ENCODE measurements at places on chromosomes 13 and 19.

GRCh38 chr13:29861694-29862110, 11.3 kb upstream of the UBL3 start:
- DNase-seq, result no peak

GRCh38 chr19:41377977-41378709, 1.8 kb downstream of the TMEM91 start:
- DNase-seq, result no peak

GRCh38 chr19:12792853-12793289, 1.6 kb downstream of the JUNB start:
- DNase-seq, result no peak

- no peak for DNase-seq
Observed at GRCh38 chr19:28927456-28927855, 285.5 kb downstream of the UQCRFS1 start.

- DNase-seq, result no peak
Observed at GRCh38 chr13:105441051-105441750, 1094.3 kb downstream of the EFNB2 start.

DNA sequence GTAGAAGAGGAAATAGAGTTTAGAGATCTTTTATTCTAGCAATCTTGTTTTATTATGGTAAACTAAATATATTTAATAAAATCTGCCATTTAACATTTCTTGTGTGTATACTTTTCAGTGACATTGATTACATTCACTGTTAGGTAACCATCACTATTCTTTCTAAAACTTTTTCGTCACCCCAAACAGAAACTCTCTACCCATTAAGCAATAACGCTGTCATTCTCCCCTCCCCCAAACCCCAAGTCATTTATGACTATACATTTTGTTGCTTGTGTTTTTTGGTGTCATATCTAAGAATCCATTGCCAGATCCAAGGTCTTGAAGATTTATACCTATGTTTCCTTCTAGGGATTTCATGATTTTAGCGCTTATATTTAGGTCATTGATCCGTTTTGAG, 10.6 kb downstream of the URI1 start:
- DNase-seq, result no peak

GRCh38 chr13:28579322-28579721, 79.6 kb upstream of the POMP start:
- no peak for DNase-seq

- DNase-seq, result peak; percentile 63
Observed at GRCh38 chr19:3986260-3987041, 1.2 kb upstream of the EEF2 start.

DNA sequence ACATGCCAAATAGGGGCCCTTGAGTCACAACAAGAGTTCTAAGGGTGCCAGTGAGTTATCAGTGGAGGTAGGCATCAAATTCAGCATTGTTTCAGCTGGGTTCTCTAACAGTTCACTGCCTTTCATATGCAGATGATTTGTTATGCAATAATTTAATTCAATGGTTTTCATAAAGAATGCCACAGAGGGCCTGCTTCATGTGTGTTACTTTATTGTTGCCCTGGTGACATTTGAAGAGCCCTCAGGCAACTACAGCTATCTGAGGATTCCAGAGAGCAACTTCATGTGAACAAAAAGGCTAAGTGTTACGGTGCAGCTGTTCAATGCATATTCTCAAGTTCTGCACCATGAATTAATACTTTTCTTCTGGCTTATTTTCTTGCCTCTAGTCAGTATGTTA, 43.1 kb upstream of the STARD13 start:
- DNase-seq, result no peak

GRCh38 chr13:97116754-97117153, 105.4 kb upstream of the MBNL2 start:
- DNase-seq, result no peak

DNA sequence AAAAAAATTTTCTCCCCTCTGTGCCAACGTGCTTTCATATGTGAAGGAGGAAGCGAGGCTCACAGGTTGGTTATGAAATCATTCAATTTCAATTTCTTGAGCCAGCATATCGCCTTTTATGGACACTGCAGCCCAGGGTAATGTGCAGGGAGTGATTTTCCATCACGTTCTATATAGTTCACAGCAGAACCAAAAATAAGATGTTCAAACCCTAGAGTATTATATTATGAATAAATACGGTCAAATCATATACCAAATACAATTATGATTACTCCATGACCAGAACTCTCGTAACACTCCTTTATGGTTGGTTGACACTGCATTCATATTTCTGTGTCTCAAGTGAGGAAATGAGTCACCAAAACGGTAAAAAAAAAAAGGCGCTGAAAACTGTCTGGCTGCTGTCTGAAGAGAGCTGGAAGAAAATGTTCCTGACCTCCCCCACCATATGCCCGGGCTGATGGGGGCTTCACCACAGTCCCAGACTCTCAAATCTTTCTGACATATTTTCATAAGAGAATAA, 75.8 kb upstream of the UBAC2 start:
- DNase-seq, result no peak

DNA sequence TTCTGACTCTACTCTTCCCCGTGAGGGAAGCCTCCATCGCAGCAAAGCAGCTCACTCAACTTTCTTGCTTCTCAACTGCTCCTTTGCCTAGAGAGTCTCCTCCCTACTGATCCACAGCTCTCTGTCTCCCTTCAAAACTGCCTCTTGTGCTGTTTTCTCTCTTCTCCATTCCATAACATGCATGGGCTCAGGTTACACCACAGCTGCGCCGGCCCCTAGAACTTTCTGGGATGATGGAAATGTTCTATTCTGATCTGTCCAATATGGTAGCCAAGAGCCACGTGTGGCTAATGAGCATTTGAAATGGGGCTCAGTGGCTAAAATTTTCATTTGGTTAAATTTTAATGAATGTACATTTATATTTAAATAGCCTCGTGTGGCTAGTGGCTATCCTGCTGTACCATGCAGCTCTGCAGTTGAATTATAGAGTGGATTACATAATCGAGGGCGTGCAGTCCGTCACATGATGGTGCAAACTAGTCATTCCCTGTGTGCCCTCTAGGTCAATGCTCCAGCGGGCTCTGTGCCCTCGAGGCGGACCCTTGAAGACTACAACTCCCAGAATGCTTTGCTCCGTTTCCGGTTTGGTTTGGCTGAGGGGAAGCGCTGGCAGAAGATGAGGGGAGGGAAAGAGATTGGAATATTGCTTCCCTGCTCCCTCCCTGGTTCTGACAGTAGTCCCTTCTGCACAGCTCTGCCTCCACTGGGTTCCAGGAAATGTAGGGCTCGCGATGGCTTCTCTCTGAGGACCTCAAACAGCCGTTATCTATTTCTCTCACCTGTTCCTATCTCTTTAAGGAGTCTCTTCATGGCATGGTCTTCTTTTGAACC, 109.8 kb downstream of the CACNA1A start:
- no peak for DNase-seq

DNA sequence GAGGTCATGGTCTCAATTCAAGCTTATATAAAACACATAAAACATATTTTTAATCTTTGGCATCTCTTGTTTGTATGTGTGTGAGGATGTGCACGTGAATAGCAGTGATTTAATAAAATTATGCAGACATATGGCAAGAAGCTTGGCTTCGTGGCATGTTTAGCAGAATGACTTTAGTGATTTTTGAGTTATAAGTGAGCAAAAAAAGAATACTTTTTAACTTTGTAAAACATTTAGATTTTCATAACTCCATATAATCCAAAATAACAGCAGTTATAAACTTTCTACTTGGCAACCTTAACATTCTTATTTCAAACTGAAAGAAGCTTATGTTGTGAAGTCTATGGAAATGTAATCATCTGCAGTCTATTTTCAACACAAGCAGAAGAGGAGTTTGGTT, 120.6 kb downstream of the SLITRK1 start:
- DNase-seq, result no peak

GRCh38 chr13:44116562-44117332, 237.0 kb downstream of the LACC1 start:
- no peak for DNase-seq

GRCh38 chr13:23506071-23506806, 64.0 kb upstream of the TNFRSF19 start:
- DNase-seq, result no peak

DNA sequence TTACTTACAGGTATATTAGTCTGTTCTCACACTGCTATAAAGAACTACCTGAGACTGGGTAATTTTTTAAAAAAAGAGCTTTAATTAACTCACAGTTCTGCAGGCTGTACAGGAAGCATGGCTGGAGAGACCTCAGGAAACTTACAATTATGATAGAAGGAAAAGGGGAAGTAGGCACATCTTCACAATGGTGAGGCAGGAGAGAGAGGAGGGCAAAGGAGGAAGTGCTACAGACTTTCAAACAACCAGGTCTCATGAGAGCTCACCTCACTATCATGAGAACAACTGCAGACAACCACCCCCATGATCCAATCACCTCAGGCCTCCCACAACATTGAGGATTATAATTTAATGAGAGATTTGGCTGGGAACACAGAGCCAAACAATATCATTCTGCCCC, 511.7 kb downstream of the SLITRK6 start:
- no peak for DNase-seq

DNA sequence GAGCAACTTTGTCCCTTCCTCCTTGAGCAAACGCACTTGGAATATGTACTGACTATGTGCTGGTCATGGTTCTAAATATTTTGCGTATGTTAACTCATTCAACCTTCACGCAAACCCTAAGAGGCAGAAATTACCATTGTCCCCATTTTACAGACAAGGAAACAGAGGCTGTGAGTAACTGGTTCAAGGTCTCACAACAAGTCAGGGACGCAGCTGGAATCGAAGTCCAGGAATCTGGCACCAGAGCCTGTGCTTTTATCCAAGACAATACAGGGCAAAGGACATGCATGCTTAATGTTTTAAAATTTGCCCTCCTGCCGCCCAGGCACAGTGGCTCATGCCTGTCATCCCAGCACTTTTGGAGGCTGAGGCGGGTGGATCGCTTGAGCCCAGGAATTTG, 5.1 kb downstream of the FXYD5 start:
- DNase-seq, result no peak

GRCh38 chr19:50780753-50781435, 9.3 kb upstream of the ACP4 start:
- DNase-seq, result no peak

- DNase-seq, result no peak
Observed at GRCh38 chr13:105587786-105588185, 947.7 kb downstream of the EFNB2 start.

GRCh38 chr13:90246005-90246404, 1101.5 kb upstream of the MIR17HG start:
- no peak for DNase-seq

- no peak for DNase-seq
Observed at GRCh38 chr13:113812178-113813040, 51.5 kb downstream of the GAS6 start.

DNA sequence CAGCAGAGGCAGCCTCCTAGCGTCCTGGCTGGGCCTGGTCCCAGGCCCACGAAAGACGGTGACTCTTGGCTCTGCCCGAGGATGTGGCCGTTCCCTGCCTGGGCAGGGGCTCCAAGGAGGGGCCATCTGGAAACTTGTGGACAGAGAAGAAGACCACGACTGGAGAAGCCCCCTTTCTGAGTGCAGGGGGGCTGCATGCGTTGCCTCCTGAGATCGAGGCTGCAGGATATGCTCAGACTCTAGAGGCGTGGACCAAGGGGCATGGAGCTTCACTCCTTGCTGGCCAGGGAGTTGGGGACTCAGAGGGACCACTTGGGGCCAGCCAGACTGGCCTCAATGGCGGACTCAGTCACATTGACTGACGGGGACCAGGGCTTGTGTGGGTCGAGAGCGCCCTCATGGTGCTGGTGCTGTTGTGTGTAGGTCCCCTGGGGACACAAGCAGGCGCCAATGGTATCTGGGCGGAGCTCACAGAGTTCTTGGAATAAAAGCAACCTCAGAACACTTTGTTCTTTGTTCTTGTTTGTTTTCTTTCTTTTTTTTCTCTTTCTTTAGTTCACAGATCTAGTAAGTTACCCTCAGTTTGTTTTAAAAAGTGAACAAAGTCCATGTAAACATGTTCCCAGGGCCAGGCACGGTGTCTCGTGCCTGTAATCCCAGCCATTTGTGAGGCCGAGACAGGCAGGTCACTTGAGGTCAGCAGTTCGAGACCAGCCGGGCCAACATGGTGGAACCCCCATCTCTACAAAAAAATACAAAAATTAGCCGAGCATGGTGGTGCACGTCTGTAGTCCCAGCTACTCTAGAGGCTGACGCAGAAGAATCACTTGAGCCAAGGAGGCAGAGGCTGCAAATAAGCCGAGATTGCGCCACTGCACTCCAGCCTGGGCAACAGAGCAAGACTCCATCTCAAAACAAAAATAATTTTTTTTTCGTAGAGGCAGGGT, 10.2 kb downstream of the ANGPTL4 start:
- DNase-seq, result no peak

DNA sequence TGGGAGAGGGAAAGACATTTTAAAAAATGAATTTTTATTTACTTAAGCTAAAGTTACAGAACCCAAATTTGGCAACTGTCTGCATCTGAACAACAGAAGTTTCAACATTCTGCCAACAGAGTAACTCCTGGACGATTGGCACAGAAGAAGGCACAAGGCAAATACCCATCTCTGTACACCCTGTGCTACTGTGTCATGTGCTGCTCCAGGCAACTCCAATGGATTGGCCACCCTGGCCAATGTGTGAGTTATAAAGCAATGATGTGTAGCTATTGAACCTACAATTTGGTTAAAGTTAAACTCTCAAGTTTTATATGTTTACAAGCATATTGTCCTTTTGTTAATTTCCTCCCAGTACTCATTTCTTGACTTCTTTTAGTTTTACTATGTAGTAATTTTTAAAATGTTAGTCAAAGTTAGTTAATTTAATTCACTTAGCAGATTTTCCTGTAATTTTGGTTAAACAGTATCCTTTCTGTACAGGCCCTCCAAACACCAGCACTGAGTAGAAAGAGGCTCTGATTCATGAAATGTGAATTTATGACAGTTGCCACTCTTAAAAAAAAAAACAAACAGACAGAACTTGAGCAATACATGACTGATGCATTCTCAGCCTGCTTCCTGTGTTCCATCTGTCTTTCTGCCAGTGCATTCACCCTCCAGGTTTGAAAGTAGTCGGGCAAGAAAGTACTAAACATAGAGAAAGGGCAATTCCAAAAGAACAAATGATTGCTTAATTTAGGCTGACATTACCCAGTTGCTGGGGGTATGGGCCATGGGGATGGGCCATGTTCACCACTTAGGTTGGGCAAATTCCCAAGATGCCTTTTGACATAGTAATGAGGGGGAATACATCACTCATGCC, 5.9 kb downstream of the STARD13 start:
- DNase-seq, result no peak
